ENCODE measurements at places on chromosomes 12 and 14.

DNA sequence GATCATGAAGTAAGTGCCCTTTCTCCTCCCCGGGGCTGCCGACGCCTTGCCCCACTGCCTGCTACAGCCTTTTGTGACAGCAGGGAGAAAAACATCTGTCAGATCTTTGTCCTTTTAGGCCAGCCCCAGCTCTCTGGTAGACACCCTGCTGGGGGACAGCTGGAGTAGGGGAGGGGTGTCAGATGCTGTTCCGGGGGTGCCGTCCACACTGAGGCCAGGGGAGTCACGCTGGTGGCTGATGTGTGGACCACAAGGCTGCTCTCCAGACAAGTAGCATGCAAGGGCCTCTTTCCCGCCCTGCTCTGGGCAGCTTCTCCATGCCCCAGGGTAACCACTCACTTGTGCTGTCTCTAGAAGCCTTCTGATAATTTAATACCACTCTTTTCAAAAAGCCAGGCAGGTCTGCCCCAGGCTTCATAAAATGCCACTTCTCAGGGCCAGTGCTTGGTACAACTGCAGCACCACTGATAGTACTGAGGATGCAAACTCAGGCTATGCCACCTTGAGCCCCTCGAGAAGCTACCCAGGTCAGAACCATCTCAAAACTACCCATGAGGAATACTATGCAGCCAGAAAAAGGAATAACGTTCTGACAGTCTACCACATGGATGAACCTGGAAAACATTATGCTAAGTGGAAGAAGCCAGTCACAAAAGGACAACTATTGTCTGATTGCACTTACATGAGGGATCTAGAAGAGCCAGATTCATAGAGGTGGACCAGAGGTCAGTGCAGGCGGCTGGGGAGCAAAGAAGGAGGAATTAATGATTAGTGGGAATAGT is 66.0 kb upstream of the RIN3 start:
- no peak for DNase-seq

GRCh38 chr14:69816216-69816615 is 19.2 kb upstream of the SLC10A1 start:
- no peak for DNase-seq

DNA sequence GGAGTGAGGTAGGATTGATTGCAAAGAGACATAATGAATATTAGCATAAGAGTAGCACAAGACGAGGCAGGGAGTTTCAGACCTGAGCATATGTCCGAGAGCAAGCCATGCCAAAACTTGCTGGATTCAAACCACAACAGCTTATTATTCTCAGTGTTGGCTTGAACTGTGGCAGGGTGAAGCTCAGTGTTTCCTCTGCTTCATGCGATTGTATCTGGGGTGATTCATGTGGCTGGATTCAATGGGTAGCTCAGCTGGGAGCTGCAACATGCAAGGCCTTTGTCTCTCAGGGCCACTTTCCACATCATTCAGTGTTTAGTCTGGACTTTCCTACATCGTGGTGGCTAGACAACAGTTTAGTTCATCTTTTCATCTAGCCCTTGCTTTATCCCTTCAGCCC is 22.1 kb upstream of the E2F7 start:
- peak; percentile 68 for DNase-seq

DNA sequence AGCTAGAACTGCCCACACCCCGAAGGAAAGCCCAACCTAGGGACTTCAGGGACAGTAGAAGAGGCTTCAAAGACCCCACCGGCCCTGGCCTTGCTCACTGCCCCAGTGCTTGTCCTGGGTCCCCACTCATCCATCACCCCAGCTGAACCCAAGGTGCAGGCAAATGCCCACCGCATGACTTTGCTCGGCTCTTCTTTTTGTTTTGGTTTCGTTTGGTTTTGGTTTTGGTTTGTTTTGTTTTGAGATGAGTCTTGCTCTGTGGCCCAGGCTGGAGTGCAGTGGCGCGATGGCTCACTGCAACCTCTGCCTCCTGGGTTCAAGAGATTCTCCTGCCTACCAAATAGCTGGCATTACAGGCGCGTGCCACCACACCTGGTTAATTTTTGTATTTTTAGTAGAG is 9.0 kb downstream of the CCDC85C start:
- DNase-seq: no peak

GRCh38 chr12:27333403-27334009 is 870 bp downstream of the BMAL2 start:
- no peak for DNase-seq

GRCh38 chr14:67764496-67764895 is 51.9 kb downstream of the ZFYVE26 start:
- DNase-seq: no peak

DNA sequence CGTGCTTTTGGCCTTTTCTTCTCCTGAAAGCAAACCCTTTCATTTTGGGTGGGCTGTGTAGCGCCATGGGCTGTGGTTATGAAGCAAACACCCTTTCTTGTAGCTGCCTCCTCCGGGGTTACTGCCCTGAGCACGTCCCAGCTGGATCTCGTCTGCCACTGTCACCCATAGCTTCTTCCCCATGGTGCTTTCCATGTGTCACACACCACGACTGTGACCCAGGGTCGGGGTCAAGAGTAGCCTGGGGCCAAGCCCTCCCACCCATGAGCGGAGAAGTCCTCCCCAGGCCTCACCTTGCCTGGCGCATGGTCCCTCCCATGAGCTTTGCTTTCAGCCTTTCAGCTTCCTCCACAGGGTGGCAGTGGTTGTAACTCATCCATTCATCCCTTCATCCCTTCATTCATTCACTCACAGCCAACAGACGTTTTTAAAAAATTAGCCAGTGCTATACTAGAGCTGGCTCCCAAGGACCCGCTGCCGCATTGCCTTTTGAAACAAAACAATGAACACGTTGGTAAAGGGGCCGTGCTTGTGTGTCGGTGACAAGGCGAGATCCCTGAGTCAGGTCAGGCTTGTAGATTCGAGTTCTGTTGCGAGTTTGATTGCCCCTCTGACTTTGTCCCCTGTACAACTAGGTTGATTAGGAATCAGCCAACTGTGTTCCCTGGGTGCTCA is 29.5 kb downstream of the MEG3 start:
- no peak for DNase-seq

DNA sequence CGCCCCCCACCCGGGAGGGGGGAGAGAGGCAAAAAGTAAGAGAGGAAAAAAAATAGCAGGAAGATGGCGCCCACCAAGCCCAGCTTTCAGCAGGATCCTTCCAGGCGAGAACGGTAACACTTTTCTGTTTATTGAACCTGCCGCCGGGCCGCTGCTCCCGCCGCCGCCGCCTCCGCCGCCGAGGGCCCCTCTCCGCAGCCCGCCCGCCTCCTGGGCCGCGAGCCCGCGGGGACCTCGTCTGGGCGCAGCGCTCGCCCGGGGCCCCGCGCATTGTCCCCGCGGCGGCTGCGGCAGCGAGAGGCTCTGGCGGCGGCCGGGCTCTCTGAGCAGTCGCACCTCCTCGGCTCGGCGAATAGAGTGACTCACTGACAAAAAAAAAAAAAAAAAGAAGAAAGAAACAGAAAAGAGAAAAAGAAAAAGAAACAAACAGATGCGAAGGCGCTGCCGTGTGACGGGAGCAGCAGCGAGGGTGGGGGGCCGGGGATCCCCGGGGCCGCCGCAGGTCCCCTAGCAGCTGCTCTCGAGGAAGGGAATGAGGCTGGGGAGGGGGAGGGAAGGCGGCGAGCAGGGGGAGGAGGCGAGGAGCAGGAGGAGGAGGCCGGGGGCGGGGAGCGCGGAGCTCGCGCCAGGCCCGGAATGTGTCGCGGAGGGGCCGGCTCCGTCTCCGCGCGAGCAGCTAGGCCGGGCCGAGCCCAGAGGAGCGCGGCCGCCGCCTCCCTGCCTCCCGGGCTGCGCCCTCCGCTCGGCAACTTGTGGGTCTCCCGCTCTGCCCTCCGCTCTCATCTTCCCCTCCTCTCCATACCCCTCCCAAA is 781 bp downstream of the NPAS3 start:
- DNase-seq: peak; percentile 74

GRCh38 chr12:102120886-102121285 is 903 bp downstream of the PARPBP start:
- peak; percentile 10 for DNase-seq

- peak; percentile 89 for DNase-seq
These were observed 2.8 kb upstream of the HOXC8 start for GRCh38 chr12:54005853-54006558.

DNA sequence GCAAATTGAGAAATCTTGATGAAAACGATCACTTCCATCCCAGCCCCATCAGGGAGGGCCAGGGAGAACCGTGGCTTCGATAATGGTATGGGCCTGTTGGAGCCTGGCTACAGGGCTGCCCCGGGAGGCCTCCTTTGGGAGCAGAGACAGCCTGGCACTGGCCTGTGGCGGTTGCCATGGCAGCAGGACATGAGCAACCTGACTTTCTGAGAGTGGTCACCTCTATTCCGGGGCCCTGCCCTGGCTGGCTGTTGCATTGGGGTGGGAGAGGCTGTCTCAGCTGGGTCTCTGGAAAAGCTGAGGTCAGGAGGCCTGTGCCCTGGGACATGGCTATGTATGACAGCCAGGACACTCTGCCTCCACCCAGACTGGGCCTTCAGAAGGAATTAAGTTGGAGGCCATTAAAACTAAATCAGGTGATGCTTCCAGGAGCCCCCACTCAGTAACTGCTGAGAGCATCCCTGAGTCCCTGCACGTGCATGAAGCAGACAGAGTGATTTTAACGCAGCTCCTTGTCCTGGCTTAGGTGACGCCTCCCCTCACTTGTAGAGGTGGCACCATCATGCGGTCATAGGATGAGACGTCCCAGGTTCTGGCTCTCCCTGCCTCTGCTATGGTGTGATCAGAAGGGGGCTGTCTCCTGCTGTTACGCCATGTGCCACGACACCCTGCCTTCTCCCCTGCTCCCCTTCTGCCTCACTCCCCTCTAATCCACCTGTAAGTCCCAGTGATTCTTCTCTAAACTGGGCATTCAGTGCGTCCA is 126.3 kb downstream of the SLC25A47 start:
- no peak for DNase-seq

- peak; percentile 83 for DNase-seq
These were observed 2.6 kb upstream of the OR6J1 start for GRCh38 chr14:22646570-22647254.

DNA sequence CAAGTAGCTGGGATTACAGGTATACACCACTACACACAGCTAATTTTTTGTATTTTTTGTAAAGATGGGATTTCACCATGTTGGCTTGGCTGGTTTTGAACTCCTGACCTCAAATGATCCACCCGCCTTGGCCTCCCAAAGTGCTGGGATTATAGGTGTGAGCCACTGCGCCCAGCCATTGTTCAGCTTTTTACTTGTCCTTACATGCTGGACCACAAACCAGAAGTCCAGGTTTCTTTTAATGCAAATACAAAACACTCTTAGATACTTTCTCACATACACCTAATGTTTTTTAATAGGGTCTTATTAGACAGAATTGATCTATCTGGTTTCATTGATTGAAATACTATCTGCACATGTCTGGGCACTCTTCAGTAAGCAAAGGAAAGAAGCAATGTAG is 40.5 kb downstream of the BTG1 start:
- DNase-seq: no peak

DNA sequence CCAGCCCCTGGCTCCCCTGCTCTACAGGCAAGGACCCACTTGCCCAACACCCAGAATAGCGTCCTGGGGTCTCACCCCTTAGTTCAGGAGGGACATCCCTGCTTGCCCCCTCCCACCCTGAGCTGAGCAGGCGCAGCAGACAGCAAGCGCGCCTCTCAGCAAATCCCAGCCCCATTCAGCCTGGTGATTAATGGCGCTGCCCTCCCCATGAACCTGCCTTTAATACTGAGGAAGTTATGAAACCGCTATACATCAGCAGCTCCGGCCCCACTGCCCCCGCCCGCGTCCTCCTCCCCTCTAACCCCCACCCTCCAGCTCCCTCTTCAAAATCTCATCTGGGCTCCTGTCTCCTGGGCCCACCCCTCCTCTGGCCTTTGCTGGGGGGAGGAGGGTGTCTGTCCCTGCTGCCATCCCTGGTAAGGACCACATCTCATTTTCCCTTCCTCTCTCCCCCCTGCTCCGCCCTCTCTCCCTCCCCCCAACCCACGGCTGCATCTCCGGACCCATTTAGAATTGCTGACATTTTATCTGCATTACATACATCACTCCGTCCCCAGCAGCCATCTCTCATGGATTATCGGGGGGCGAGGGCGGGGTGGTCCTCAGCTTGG is 7.1 kb upstream of the SMUG1 start:
- peak; percentile 87 for DNase-seq

DNA sequence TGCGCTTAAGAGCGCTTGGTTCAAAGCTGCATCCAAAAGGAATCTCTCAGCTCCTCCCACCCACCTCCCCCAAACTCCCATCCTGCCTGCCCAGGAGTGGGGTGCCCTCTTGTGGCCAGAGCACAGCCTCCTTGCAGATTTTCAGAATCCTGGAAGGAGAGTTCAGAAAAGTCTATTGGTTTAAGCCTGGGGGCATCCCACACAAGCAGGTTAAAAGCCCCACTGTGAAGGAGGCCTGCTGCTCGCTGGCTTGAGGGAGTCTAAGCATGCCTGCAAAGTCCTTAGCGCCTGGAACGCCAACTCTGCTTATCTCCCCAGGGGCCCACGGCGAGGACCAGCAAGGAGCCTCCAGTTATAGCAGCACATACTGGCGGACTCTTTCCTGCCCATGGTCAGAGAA is 297.1 kb downstream of the KSR2 start:
- peak; percentile 49 for DNase-seq

DNA sequence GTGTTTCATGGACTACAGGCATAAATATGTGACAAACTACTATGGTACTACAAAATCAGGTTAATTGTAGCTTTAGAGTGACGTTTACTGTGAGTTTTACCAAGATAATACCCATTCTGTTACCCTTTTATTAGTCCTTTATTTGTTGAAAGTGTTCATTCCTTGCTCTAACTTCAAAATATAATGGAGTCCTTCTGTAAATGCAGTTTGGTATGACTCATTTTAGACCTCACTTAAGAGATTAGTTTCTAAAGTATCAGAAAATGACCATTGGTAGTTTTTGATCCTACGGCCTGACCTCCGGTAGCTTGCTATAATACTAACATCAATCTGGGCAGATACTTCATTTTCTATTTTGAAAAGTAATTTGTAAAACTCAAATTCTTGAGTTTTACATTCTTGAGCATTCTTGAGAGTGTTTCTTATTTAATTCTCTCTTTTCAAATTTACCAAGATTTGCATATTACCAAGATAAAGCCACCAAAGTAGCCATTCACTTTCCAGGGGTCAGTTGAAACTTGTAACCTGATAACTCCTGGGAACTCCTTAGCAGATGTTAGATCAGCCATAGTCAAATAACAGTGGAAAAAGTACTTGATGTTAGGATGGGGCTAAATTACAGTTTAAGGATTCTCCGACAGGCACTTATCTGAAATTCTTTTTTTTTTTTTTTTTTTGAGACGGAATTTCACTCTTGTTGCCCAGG is 4.2 kb downstream of the HSPA2 start:
- DNase-seq: no peak

- no peak for DNase-seq
These were observed 51.1 kb upstream of the RPH3A start for GRCh38 chr12:112740387-112740934.

- peak; percentile 13 for DNase-seq
These were observed 42.8 kb upstream of the CMKLR1 start for GRCh38 chr12:108381787-108382436.

DNA sequence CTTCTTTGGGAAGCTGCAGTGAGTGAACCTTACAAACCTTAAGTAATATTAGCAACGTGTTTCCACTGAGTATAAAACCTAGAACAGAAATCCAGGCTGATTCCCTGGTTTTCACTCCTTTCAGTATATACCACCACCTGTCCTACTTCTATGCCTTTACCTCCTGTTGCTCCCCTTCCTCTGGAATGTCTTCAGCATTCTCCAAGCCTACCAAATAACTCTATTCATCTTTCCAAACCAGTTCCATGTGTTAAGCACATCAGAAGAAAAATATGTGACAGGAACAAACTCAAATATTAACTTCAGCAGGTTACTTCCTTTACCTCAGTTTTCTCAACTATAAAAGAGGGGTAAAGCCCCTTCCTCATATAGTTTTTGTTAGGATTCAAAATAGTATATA is 39.8 kb downstream of the LIMA1 start:
- DNase-seq: peak; percentile 45

GRCh38 chr14:62711351-62712023 is 333.8 kb downstream of the KCNH5 start:
- DNase-seq: no peak
